ENCODE measurements at places on chromosomes 5 and 9. TPM values are rescaled to one million over a fixed set of nuclear protein-coding genes. Genes with fewer than 3 reads are reported as not detected.

Gene TMEM174
- not detected for total RNA-seq

Gene CDC25C
- 0.24 TPM for total RNA-seq

GRCh38 chr5:93512799-93513198, 68.2 kb downstream of the NR2F1-AS1 start:
- no peak for DNase-seq

- no peak for DNase-seq
Measured at GRCh38 chr9:92966518-92966800, 19.1 kb downstream of the FGD3 start.

Gene MRPL41
- 244 TPM for total RNA-seq

DNA sequence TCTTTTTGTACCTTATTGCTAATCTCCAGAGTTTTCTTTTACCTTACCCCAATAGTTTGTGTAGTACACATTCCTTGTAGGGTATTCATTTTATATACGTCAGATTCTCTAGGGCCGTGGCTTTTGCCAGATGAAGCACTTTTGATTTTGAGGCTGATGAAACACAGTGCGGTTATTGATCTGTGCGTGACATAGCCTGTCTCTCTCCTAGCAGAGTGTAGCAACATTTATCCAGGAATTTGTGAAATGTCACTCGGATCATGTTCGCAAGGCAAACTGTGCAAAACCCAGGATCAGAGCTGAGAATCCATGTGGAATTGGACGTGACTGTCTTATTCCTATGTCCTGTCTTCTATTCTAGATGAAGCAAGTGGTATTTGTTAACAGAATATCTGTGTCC, 142.0 kb upstream of the SH3GL2 start:
- DNase-seq = no peak

GRCh38 chr5:115461506-115462290, 82.9 kb downstream of the FEM1C start:
- no peak for DNase-seq

Gene PFDN1
- total RNA-seq = 80.6 TPM

Gene ADAMTS6
- 0.73 TPM for total RNA-seq

DNA sequence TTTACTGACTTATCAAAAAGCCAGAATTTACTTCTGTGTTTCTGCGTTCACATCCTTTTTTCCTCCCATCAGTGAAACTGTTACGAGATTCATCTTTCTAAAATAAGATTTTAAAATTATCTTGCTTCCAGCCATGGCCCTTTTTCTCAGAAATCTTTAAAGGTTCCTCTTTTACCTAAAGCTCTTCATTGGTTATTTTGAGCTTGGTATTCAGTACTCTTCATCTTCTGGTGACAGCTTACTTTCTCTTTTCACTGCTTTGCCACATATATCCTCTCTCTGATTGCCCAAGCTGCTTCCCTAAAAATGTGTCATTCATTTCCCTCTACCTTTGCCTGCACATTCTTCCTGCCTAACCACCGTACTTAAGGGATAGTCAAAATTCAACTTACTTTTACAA, 32.3 kb downstream of the TGFBR1 start:
- no peak for DNase-seq

DNA sequence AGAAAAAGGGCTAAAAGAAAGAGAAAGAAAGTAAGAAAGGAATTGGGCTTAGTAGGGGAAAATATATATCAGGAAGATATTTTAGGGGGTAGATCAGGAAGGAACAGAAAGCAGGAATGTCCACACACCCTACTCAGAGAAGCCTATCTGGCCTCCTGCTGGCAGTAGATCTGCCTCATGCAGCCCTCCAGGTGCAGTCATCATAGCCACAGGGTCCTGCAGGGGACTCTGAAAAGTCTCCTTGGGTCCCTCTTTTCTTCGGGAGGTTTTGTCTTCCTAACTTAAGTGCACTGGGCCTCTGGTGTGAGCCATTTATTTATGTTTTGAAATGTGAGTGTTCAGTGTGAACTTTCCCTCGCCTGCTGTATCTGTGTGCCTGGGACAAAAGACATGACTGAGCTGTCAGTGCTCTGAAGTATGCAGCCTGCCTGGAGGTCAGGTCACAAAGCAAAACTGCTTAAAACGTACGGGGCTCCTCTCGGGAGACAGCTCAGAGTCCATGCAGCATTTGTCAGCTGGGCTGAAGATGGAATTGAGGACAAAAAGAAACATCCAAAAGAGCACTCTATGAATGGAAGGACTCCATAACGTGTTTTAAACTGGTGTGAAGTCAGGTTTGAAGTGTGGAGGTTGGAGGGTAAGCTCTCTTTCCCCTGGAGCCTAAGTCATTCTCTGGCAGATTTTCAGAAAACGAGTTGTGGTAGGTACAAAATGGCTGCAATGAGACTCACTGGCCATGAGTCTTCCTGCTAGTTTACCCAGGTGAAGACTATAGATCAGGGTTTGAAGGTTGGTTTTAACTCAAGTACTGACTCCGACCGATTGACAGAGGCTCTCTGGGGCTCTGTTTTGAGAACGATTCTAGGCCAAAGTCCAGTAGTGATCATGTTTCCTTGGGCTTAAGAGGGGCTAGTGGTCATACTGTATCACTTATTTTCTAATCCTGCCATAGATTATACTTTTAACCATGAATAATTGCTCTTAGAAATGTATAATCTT, 151.8 kb upstream of the GDNF start:
- no peak for DNase-seq

Gene SOHLH1
- not detected for total RNA-seq

Gene GABRA1
- not detected for total RNA-seq

DNA sequence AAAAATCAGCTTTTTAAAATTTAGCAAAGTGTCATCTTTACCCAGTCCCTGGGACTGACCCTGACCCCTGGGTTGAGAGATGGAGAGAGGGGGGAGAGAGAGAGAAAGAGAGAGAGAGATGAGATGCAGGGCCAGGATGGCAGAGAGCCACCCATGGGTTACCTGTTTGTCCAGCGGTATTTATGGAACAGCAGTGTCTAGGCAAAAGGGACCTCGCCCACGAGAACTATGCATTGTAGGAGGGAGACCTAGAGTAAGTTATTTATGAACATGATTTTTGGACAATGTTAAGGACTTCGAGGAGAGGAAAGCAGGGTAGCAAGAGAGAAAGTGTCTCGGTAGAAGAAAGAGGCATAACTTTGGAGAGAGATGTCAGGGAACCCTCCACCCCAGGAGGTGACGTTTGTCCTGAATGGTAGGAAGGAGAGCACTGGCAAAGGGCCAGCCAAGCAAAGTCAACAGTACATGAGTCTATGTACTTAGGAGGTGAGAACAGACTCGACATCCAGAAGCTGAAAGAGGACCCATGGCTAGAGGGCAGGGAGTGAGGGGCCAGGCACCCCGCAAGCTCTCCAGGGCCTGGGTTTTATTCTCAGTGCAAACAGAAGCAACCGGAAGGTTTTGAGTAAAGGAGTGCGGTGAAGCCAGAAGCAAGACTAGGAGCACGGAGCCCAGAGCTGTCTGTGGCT, 30.5 kb upstream of the MSX2 start:
- DNase-seq = no peak

DNA sequence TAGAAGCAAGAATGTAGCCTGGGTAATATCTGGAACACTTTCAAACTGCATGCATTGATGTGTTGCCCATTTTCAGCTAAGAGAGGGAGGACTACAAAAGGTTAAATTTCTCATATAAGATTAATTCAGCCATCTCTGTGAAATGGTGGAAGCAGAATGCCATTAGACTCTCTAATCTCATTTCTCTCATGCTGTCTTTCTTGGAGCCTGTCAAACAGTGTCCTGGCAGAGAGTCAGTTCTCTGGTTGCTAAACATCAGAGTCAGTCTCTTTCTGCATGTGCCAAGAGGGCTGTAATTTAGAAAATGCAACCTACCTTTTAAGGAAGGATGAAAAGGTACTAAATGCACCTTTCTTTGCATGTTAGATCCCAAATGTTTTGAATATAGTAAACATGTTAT, 910 bp upstream of the GARNL3 start:
- no peak for DNase-seq

- DNase-seq = no peak
Measured at GRCh38 chr5:36161361-36161760, 9.4 kb downstream of the SKP2 start.

Gene NIPAL4
- not detected for total RNA-seq

Gene PAEP
- total RNA-seq = not detected

Gene CTNND2
- total RNA-seq = 1.7 TPM

Gene MARCHF11
- total RNA-seq = 5.4 TPM

DNA sequence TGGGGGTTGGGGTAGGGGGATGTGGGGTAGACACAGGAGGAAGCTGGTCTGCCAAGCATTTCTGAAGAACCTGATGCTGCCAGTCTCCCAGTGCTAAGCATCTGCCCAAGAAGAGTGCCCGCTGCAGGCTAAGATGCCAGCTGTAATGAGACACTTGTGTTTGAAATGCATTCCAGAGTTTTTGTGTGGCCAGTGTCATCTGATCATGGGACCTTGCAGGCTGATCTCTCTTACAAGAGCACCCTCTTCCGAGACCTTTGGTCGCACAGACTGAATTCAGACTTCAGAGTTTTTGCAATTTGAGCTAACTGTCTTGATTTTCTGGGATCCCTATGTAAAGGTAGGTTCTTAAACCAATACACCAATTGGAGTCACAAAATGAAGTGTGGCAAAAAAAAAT, 58.1 kb downstream of the DENND1A start:
- no peak for DNase-seq

Gene RUSC2
- total RNA-seq = 25.1 TPM

- DNase-seq = no peak
Measured at GRCh38 chr5:9761706-9762105, 131.6 kb upstream of the TAS2R1 start.

DNA sequence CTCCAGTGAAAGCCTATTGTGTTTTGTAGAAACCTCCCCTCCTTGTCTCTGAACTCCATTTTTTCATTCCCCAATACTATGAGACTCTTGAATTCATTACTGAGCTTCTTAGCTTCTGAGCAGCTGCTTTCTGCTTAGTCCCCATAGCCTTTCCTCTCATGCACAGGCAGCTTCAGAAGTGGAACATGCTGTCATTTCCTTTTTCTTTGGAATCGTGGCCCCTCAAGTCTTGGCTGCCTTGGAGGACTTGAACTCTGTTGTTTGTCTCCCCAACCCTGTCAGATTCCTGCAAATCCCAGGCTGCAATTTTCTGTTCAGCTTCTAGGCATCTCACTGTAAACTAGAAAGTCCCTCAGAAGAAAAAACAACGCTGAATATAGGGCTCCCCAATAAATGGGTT, 268.5 kb downstream of the ARRDC3 start:
- no peak for DNase-seq

GRCh38 chr9:35342221-35342958, 147.5 kb upstream of the RUSC2 start:
- DNase-seq = no peak
